AG08395 (cell line): ENCODE measurements at places on chromosomes 4 and X.

- peak; percentile 6 for DNase-seq
Observed at GRCh38 chrX:118251271-118251670, 94.6 kb upstream of the WDR44 start.

- DNase-seq: no peak
Observed at GRCh38 chr4:132001542-132001941, 1147.6 kb upstream of the PCDH10 start.

- DNase-seq: no peak
Observed at GRCh38 chrX:85859426-85859825, 187.9 kb downstream of the CHM start.

DNA sequence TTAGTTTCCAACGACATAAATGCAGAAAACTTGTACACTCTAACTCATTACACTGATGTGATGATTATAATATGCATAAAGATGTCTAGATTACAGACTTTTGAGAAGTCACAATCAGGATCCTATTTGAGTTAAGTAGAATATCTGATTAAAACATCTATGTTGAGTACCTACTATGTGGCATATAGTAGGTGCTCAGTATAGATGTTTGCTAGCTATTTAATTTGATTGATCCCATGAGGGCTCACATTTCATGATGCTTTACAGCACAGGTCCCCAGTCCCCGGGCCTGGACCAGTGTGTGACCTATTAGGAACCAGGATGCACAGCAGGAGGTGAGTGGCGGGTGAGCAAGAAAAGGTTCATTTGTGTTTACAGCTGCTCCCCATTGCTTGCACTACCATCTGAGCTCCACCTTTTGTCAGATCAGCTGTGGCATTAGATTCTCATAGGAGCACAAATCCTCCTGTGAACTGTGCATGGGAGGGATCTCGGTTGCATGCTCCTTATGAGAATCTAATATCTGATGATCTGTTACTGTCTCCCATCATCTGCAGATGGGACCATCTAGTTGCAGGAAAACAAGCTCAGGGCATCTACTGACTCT, 33.0 kb upstream of the CXCL8 start:
- DNase-seq: no peak

GRCh38 chr4:48683784-48684666, 96.1 kb downstream of the FRYL start:
- DNase-seq: no peak

GRCh38 chrX:51336584-51336983, 4.0 kb downstream of the NUDT10 start:
- DNase-seq: peak; percentile 59

DNA sequence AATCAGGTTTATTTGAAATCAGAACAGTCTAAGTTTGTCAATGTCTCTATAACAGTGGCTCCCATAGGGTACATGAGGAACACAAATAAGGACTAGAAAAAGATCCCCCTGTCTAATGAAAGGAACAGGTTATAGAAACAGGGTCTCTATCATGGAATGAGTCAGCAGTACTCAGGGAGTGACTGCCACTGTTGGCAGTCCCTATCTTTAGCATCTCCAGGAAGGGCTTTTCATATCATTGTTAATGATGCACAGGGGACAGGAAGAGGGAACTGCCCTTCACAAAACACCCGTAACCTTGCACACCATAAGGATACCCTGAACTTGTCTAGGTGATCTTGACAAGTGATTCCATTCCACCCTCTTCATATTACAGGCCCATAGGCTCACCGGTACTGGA, 38.5 kb upstream of the SMIM10L2A start:
- DNase-seq: no peak

GRCh38 chr4:79576429-79576753, 168.4 kb upstream of the GK2 start:
- DNase-seq: peak; percentile 28

GRCh38 chr4:113053883-113054282, 4.4 kb downstream of the ANK2 start:
- no peak for DNase-seq

DNA sequence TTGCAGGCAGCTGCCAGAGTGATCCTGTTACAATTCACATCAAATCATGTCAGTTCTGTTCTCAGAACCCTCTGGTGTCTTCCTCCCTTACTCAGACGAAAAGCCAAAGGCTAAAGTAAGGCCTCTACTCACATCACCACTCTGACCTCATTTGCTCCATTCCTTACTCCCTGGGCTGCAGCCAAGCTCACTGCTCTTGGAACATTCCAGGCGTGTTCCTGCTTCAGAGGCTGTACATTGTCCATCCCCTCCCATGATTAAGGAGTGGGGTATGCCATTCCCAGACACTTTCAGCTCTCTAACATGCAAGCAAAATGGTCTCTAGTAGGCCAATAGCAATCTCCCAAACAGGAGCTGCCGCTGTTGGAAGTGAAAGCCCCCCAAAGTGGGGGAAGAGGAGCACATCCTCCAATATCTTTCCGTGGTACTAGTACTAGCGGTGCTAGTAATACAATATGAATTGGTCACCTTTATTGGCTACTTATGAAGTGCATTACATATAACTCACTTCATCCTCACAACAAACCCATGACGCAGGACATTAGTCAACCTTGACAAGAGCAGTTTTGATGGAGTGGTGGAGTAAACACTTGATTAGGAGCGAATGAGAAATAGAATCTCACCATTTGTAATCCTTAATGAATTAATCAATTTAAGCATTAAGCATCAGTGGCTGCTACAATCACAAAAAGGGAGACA, 15.0 kb downstream of the GAB3 start:
- DNase-seq: peak; percentile 70

- peak; percentile 71 for DNase-seq
Observed at GRCh38 chr4:121462660-121463261, 81.9 kb upstream of the QRFPR start.

DNA sequence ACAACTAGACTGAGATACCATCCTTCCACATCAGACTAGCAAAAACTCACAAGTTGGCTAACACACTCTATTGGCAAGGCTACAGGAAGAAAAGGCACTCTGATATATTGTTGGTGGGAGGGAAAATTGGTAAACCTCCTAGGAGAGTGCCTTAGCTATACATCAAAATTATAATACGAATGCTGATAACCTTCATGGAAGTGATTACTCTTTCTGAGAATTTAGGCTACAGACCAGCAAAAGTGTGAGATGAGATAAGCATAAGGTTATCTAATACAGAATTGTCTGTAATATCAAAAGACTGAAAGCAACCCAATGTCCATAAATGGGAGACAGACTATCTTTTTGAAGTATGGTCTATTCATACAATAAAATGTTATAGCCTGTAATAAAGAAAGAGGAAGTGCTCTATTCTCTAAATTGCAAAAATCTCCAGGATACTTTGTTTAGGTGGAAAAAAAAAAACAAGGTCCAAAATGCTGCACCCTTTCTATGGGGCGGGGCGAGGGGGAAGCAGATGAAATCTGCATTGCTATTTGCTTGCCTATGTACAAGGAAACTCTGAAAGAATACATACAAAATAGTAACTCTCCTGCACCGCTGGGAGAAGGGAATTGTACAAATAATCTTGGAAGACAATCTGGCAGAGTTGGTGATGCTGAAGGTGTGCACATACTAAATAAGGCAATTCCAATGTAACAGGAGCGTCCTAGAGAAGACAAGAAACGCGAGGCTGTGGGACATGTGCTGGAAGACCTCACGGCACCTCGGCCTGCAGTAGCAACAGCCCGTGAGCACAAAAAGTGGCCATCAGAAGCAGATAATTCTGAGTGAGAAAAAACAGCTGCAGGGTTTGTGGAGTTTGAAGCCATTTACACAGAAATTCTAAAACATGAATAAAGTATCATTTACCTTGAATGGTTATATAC, 109.7 kb downstream of the AFAP1 start:
- no peak for DNase-seq

DNA sequence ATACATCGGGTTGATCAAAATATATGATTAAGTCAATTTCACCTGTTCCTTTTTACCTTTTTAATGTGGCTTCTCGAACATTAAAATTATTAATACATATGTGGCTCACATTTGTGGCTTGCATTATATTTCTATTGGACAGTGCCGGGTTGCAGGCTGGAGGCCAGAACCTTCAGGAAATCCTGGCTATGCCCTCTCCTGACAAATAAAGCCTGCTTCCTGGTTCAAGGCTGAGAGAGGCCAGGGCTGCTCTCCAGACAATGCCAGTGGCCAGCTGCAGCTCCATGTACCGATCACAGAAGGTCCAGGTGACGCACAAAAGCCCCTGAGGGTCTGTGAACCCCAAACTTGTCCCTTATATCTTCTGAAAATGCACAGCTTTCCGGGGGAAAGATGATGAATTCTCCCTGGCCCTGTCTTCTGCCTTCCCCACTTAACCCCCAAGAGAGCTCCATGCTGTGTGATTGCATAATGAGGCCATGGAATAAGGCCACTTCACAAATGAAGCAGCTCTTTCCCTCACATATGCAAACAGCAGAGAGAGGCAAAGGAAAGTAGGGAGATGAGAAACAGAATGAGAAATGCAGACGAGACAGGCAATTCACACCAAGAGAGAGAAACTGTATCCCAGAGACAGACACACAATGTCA, 241.2 kb downstream of the BCOR start:
- DNase-seq: no peak

- no peak for DNase-seq
Observed at GRCh38 chr4:101019941-101020401, 327.4 kb downstream of the PPP3CA start.

- no peak for DNase-seq
Observed at GRCh38 chr4:145484225-145484846, 2.7 kb downstream of the SMAD1 start.

GRCh38 chr4:1616557-1616930, 67.6 kb downstream of the FAM53A start:
- no peak for DNase-seq

DNA sequence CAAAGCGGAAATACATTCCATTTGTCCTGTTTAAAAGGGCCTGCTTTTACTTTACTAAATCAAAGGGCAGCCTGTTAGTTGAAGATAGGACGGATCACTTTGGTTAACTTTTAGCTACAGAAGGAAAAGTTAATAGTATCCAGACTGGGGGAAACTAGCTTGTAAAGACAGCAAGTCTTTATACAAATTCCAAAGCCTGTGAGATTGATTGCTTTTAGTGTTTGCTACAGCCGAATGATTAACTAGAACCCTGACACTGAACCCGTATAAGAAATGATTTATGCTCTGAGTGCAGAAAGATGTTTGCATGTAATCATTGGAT, 93.4 kb downstream of the FRAS1 start:
- no peak for DNase-seq

DNA sequence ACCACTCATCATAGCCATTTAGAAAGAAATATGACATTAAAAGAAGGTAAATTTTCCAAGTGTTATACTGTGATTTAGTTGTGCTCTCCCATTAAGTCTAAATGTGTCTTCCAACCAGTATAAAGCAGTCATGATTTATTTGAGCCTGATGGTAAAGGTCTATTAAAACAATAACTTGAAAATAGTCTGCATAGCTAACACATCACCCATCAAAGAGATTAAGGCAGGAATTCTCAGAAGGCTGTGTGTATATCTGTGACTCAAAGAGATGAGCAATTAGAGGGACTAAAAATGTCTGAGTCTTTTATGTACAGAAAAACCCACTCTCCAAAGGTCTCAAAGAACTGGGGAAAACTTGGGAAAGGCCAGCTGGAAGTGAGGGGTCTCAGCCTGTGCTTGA, 70.3 kb upstream of the IQCM start:
- DNase-seq: peak; percentile 81

- no peak for DNase-seq
Observed at GRCh38 chr4:175970724-175971123, 94.9 kb upstream of the WDR17 start.

- DNase-seq: peak; percentile 44
Observed at GRCh38 chrX:100090931-100091330, 319.1 kb downstream of the PCDH19 start.

- DNase-seq: no peak
Observed at GRCh38 chrX:48533165-48533564, 6.3 kb upstream of the TBC1D25 start.

DNA sequence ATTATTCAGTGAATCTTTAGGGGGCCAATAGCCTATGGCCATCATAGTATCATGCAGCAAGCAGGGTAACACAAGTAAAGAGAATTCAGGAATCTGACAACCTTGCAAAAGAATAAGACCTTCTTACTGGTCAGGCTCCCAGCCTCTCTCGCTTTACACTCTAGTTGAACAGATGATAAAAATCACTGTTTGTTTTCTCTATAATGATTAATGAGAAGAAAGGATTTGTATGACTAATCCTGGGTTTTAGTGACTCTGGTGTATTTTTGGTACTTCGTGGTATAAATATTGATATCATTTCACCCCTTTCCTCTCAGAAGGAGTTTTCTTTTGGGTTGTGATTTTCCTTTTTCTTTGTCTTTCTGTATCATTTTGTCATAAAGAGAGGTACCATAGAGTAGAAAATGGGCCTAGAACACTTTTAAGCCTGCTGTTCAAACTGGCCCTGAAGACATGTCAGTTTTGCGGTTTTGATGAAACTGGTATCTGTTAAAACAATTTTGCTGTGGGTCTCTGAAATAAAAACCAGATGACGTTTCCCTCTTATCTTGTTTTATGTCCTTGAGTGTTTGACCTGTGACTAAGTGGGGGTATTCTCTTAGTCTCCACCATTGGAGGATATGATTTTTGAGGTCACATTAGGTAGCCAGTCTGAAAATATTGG, 294.9 kb upstream of the TBX22 start:
- DNase-seq: no peak
